ENCODE measurements at places on chromosomes 4 and X.

- DNase-seq: no peak
Observed at GRCh38 chr4:21900211-21900610, 48.4 kb downstream of the KCNIP4 start.

DNA sequence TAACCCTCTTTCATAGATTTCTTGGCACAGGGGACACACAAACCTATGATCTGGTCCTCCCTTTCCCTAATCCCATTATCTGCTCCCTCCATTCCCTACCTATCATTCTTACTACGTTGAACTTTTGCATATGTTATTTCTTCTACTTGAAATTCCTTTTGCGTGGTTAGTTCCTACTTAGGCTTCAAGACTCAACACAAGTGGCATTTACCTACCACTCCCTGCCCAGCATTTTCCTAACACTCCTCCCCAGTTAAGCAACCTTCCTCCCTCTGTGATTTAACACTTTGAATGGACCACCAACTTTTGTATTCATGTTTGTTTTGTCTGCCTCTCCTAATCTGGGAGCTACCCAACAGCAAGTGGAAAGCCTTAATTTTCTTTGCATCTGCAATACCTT, 1113.7 kb downstream of the STIM2 start:
- no peak for DNase-seq

DNA sequence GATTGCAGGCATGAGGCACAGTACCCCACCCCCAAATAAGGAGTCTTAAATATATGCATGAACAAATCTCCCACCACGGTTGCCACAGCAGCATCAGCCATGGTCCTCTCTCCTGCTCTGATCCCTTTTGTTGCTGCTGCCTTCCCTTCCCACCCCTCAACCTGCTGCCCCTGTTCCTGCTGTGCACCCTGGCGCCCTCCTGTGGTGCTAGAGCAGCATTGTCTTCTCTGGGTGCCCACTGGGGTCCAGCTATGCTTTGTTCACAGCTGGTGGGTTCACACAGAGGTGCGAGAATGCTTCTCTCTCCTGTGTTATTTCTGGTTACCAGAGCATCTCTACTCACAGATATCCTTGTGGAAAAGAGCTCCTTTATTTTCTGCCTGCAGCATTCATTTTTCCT, 116.2 kb downstream of the GATB start:
- no peak for DNase-seq

DNA sequence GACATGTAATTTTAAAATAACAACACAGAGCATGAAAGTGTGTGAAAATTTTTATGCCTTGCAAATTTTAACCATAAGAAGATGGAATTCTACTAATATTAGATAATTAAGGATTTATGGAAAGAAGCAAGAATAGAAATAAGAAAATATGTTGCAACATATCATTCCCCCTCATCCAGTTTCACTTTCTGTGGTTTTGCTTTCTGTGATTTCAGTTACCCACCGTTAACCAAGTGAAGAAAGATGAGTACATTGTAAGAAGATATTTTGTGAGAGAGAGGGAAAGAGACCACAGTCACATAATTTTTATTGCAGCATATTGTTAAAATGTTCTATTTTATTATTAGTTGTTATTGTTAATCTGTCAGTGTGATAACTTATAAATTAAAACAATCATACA, 77.9 kb downstream of the ADAM29 start:
- no peak for DNase-seq

DNA sequence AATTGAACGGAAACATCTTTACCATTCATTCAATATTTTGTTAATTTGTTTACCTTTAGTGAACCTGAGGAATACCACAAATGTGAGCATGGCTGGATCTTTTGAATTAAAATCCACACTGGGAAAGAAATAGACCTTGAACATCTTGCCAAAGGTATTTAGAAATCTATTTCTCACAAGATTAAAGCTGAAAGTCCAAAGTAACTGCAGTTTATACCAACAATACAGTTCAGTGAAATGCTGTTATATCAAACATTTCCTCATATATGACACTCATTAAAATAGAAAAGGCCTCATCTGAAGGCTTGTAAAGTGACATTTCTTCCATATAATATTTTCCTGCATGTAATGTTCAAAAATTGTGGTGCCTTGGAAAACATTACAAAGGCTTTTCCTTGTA, 166.5 kb upstream of the HAND2 start:
- DNase-seq: no peak

GRCh38 chr4:8109406-8110065, 49.1 kb downstream of the ABLIM2 start:
- no peak for DNase-seq

- no peak for DNase-seq
Observed at GRCh38 chrX:6678313-6678712, 143.4 kb upstream of the VCX3A start.

DNA sequence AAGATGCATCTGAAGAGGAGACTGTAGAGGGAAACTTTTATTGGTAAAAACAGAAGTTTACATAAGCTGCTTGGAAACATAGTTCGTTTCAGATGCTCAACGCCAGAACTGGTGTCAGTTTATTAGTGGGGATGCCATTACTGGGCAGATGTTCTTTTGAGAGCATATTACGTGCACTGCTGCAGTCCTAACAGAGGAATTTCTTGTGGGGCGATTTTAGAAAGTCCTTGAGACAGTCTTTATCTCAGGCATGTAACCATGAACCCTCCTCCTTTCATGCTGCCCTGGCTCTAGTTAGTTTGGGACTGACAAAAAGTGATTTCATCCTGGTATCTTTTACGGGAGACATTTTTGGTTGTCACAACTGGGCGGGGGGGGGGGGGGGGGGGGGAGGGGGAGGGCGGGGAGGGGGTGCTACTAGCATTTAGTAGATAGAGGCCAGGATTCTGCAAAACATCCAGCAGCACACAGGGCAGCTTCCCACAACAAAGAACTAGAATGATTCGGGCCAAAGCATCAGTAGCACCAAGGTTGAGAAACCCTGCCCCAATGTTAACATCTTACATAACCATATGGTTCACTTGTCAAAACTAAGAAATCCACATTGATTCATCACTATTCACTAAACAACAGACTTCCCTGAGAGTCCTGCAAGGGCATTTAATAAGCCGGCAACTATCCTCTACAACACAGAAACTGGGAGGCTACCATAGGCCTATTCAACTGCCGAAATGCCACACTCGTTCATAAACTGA, 118.6 kb upstream of the FTHL17 start:
- DNase-seq: no peak

All from putamen (tissue), 1 donor.